Epithelial cell of esophagus (primary cell): ENCODE measurements at places on chromosomes 4 and X.

DNA sequence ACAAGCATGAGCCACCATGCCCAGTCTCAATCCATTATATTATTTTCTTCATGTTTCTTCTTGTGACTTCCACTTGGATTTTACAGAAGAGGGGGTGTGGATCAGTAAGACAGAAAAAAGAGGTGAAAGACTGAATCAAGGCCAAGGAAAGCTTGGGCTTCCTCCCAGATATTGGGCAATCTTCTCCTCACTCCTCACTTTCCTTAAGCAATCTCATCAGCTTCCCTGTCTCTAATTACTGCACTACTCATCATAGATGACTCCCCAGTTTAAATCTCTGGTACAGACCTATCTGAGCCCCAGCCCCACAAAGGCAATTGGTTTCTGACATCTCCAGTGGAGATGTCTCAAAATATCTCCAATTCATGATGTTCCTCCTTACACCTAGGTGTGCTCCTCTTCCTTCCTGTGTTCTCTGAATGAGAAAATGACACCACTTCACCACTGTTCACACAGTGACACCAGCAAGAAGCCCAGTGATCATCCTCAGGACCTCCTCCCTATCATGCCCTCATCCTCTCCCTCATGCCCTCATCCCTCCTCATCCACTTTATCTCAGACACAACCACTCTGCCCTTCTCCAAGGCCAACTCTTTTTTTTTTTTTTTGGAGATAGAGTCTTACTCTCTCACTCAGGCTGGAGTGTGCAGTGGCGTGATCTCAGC, 44.8 kb upstream of the HERC6 start:
- DNase-seq, result peak; percentile 86

DNA sequence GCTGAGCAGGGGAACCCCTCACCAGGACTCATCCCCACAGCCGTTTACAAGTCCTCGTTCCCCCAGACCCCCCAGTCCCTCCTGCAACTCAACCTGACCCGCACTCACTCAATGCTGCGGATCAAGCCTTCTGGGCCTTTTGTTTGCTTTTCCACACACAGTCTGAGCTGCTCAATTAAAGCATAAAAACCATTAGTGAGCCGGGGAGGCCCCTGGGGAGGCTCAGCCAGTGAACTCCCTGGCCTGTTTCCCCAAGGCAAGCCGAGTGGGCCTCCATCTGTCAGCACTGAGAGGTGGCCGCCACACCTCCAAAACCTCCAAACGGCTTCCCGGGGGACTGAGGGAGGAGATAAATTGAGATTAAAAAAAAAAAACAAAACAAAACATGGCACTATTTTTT, 158.5 kb downstream of the SHOX start:
- DNase-seq, result no peak

DNA sequence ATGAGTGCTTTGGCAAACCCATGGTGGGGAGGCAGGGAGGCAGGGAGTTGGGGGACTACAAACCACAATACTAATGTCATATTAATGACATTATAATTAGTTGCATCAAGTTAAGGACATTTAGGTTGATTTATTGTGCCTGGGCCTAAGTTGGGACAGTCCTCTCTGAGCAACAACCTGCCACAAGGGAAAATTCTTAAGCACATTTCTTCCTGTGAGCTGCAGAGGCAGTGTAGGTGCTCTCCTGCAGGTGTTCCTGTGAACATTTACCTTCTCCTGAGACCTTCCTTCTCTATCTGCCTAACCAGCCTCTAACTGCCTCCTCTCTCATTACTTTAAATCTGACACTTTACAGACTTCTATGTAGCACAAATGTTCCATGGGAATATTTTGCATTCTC, 1830.0 kb upstream of the AGA start:
- DNase-seq, result no peak

- DNase-seq, result peak; percentile 3
Measured at GRCh38 chr4:35559559-35560365, 684.6 kb downstream of the ARAP2 start.

DNA sequence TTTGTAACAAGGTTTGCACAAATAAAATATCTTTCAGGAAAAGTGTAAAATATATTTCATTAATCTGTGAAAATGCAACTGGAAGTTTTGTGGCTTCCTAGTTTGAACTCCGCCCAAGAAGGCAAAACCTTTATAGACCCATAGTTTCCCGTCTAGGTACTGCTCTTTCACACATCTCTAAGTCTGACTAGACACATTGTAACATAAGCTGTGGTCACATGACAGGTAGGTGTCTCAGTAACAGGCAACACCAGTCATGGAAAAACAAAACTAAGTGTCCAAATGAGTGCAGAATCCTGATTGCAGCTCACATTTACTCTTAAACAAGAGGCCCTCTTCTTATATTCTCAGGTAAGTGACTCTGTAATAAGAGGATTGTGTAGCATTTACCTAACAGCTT, 55.6 kb downstream of the SNCA start:
- peak; percentile 34 for DNase-seq

GRCh38 chr4:73902038-73902637, 32.9 kb downstream of the CXCL1 start:
- peak; percentile 66 for DNase-seq

GRCh38 chr4:48153791-48154550, 19.9 kb upstream of the TXK start:
- DNase-seq, result no peak

DNA sequence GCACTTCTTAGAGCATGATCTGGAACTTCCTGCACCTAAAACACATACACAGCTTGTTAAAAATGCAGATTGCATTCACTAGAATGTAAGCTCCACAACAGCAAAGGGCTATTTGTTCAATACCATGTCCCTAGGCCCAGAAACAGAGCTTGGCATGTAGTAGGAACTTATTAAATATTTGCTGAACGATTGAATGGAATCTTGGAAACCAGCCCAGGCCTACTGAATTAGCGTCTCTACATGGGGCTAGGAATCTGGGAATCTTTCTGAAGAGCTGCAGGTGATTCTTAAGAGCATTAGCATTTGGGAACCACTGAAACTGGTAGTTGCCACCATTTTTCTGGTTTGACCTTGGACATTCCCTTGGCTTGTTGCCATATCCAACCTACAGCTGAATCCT, 234.1 kb downstream of the STIM2 start:
- DNase-seq, result no peak

GRCh38 chr4:166198041-166198440, 325.0 kb downstream of the TLL1 start:
- DNase-seq, result no peak

DNA sequence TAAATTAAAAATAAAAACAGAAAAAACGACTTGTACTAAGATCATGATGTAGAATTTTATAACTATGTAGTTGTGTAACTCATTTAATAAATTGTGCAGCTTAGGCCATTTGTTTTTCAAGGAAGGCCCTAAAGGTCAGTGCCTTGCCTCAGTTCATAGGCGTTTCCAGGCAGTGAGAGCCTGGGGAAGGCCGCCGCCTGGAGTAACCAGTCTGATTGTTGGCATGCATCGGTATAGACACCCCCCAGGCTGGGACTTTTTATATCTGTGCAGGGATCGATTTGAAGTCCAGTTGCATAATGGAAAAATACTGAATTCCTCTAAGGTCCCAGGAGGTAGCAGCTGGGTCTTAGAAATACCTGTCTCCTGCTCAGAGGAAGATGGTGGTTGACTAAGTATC, 77.2 kb downstream of the TMEM131L start:
- no peak for DNase-seq

DNA sequence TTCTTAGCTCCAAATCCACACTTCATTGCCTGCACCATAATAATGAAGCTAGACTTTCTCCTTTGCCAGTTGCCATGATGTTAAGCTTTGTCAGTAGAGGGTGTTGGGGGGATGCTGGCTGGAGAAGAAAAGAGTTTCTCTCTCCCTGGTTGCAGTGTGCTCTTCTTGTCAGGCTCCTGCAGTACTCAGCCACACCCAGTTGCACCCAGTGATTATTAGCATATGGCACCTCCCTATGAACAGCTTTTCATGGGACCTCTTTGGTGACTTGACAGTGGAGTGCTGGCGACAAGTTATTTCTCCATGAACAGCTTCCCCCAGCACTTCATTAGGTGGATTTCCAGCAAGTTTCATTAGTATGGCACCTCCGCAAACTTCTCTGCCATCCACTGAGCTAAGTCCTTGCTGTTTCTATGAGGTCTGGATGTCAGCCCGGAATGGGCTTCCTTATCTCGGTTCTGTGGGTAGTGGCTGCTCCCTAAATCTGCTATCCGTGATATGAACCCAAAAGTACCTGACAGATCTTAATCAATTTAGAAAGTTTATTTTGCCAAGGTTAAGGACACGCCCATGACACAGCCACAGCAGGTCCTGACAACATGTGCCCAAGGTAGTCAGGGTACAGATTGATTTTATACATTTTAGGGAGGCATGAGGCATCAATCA, 18.8 kb upstream of the OTUD4 start:
- DNase-seq, result no peak

DNA sequence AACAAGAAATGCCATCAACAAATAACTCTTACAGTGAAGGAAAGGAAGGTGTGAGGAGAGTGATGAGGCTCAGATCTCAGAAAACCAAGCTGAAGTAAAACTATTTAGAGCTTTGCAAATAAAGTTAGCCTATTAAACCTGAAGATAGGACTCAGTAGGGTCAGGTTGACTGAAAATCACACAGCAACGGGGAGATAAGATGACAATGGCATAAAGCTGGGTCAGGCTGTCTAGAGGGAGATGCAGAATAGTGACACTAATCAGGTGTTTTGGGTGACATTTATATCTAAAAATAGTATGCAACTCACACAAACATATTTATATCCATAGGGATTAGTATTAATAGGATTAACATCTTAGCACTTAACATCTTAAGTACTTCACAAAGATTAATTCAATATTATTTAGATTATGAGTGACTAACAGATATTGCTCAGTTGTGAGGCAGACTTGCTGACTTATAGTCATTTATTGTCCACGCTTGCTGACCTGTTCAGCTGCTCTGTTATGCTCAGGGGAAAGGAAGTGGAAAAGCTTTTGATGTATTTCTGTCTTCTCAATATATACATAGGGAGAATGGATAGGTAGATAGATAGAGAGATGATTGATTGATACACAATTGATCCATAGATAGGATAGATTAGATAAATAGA, 130.7 kb upstream of the GUCY1A1 start:
- no peak for DNase-seq

GRCh38 chr4:75158451-75158850, 225.5 kb downstream of the PARM1 start:
- no peak for DNase-seq

DNA sequence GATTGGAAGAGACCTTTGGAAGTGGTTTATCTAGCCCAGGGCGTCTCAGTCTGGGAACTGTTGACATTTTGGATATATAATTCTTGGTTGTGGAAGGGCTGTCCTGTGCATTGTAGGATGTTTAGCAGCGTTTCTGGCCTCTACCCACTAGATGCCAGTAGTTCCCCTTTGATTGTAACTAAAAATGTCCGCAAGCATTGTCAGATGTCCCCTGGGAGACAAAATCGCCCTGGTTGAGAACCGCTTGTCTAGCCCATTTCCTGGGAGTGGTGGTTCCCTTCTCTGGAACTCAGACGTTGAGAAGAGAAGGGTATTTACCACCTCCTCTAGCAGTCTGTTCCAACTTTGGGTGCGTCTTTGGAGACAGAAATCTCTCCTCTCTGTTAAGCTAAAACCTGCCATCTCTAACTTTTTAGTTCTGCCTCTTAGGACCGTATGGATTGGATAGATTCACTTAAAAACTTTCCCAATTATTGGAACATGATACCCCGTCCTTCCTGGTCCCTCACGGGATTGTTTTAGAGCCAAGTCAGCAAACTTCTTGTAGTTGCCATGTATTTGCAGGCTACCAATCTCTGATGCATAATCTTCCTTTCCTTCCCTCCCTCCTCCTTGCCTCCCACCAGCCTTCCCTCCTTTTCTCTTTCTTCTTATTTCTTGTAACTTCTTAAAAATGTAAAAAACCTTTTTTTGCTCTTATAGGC, 13.9 kb downstream of the TMEM165 start:
- no peak for DNase-seq

DNA sequence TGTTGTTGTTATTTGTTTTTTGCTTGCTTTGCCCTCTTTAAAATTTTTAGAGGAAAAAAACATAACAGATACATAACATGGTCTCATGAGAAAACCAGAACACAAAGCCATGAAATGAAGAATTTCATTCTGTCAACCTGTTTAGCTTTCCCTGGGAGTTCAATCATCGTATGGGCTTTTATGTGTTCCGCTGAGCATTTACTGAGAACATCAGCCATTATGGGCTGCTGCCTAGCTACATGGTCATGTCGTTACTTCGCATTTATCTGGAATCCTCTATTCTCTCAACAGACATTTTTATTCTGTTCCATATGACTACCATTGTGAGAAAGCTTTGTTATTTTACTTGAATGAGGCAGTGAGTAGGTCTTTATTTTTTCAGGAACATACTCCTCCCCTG, 51.4 kb downstream of the NDST3 start:
- no peak for DNase-seq

DNA sequence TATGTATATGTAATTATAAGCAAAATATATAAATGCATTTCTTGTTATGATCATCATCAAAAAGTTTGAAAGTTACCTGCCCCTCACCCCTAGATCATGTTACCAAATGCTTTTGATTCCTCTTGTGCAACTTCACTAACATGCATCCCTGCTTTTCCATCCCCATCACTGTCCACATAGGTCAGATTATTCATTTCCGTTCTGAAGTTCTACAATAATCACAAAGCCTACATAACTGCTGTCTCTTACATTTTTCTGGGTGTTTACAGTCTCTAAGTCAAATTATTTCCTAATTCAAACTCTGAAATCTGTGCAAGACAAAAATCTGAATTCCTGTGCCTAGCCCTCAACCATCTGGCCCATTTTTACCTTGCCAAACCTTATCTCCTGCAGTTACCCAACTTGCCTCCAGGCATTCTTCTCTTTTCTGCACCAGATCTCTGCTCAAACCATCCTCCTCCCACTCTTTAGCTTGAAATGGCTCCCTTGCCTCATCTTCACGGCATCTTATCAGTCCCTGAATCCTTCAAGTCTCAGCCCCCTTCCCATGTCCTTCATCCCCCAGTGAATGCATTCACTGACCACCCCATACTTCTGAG, 42.4 kb upstream of the SLC39A8 start:
- peak; percentile 15 for DNase-seq

DNA sequence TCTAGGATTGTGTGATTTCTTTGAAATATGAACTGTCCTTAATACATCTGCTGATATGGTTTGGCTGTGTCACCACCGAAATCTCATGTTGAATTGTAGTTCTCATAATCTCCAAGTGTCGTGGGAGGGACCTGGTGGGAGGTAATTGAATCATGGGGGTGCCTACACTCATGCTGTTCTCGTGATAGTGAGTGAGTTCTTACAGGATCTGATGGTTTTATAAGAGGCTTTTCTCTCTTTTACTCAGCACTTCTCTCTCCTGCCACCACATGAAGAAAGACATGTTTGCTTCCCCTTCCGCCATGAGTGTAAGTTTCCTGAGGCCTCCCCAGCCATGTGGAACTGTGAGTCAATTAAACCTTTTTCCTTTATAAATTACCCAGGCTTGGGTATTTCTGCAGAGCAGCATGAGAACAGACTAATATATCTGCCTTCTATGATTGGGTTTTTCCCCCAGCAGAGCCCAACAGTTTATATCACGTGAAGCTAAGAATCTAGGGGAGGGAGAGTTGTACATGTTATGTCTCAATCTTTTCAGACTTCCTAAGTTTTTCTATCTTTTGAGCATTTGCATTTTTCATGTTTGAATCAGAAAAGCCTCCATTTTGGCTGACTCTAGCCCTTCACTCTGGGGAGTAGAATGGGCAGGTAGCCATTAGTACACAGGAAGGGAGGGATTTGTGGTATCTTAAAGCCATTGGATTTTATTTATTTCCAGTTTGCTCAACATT, 58.9 kb downstream of the PLAC1 start:
- no peak for DNase-seq
